ENCODE measurements at places on chromosomes 3 and 15.
A peak's percentile ranks its signal among the peaks of the same experiment; 100 is the strongest.

DNA sequence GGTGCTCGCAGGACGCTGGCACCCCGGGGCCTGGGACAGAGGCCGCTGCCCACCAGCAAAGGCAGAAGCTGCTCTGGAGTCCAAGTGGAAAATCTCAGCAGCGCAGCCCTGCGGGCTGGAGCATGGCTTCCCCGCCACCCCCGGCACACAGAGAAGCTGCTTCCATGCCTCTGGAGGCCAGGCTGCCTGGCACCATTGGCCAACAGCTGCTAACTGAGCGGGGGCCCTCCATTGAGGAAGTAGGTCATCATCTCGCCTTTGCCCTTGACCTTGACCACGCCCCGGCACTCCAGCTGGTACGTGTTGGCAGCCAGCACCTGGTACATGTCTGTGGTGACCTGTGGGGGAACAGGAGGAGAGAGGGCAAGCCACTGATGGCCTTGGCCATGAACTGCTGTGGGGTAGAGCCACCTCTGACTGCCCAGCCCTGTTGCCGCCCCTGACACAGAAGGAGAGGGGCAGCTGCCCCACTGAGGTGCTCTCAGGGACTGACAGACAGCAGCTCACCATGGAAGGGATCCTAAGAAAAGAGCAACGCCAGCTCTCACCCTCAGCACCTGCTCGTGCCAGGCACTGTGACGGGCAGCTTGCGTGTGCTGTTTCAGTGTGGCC, 82.8 kb downstream of the SEC22A start:
- no peak for DNase-seq

GRCh38 chr3:154799800-154800199, 280.3 kb upstream of the MME start:
- no peak for DNase-seq

DNA sequence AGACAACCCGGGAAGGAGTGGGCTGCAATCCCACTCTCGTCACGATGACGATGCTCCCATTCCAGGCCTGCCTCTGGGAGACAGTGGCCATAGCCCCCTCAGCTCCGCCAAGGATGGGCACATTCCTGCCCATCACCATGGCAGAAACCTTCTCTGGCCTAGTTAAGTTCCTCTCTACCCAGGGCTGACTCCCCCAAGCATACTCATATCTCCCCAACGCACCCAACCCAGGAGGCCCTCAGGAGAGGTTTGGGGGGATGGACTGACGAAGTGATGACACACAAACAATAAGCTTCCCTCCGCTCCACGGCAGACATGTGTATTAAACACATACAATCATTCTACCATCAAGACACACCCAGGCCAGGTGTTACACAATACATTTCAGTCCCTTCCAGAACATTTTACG, 60.1 kb downstream of the VGLL4 start:
- no peak for DNase-seq

- no peak for DNase-seq
Observed at GRCh38 chr3:56323986-56324420, 144.3 kb downstream of the ERC2 start.

GRCh38 chr3:134955874-134956273, 160.8 kb downstream of the EPHB1 start:
- no peak for DNase-seq

DNA sequence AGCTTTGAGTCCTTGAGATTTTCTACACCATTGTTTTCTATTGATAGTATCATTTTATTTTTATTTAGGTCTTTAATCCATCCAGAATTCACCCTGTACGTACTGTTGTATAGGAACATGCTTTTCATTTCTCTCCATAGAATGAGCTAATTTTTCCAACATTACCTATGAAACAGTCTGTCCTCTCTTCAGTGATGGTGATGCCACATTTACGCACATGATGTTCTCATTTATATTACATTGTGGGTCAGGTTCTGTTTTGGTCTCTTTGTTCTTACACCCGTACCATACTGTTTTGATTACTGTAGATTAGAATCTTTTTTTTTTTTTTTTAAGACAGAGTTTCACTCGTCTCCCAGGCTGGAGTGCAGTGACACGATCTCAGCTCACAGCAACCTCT, 17.7 kb upstream of the VWA5B2 start:
- no peak for DNase-seq

GRCh38 chr3:165193366-165194254, 2.6 kb downstream of the SLITRK3 start:
- DNase-seq: no peak

DNA sequence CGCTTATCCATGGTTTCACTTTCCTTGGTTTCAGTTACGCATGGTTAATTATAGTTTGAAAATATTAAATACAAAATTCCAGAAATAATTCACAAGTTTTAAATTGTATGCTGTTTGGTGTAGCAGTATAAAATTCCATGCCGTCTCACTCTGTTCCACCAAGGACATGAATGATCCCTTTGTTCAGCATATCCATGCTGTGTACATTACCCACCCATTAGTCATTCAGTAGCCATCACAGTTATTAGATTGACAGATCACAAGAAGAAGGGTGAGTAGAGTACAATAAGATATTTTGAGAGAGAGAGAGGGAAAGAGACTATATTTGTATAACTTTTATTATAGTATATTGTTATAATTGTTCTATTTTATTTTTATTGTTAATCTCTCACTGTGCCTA, 535.5 kb downstream of the SQOR start:
- DNase-seq: no peak

DNA sequence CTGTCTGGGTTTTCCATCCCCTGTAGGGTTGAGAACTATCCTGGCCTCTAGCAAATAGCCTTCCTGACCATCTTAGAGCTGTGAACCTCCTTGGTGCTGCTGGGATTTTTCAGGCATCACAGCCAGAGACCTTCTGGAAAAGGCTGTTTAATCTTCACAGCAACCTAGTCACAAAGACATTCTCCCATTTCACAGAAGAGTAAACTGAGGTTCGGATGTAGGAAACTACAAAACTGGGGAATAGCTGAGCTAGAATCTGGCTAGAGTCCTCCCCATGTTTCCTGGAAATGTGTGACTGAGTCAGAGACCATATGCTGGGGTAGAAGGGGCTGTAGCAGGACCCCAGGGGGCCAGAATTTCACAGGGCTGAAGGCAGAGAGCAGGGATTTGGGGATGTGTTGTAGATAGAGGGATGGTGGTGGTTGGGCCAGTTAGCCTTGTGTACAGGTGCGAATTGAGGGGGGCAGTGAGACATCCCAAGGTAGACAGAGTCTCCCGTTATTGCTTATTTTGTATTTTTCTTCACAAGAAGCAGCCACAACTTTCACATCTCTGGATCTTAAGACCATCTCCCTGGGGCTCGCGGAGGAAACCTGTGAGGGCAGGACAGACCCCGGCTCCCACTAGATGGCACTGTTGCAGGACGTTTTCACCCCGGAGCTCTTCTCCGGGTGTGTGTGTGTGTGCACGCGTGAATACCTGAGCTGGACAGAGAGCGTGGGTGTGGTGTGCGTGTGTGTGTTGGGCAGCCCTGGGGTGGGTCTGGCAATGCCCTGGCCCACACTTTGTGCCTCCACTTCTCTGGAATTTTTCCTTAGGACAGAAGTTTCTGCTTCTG, 66.9 kb upstream of the PRR23C start:
- peak; percentile 57 for DNase-seq

DNA sequence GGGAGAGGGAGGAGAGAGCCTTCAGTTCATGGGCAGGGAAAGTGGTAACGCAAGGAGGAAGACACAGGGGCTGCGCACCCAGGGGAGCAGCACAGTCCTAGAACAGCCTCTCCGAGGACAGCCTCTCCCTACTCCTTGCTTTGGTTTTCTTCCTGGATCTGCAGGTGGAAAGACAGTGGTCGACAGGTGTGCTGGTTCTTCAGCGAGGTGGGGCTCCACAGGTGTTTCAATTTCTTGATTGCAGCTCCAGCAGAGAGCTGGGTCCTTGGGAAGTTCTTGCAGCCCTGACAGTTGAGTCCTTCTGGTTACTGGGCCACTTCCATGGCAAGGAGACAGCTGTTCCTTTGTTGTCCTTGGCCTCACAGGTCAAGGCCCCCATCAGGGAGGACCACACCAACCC, 220.7 kb upstream of the NR2F2 start:
- DNase-seq: no peak

DNA sequence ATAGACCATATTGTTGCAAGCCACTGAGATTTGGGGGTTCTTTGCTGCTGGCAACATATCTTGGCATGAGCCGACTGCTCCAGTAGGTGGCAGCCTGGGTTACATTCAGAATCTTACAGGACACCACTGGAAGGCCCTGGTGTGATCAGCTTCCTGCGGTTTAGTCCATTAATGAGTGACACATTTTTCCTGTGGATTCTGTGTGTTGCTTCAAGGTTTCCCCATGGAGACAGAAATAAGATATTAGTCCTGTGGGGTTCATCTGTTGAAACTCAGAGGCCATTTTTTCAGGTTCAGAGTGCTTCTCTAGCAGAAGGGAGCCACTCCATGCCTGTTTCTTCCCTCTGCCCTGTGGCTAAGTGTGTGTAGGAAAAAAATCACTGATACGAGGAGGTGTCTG, 116.2 kb downstream of the MFSD1 start:
- peak; percentile 72 for DNase-seq

- DNase-seq: no peak
Observed at GRCh38 chr15:78841891-78842290, 30.6 kb upstream of the ADAMTS7 start.

DNA sequence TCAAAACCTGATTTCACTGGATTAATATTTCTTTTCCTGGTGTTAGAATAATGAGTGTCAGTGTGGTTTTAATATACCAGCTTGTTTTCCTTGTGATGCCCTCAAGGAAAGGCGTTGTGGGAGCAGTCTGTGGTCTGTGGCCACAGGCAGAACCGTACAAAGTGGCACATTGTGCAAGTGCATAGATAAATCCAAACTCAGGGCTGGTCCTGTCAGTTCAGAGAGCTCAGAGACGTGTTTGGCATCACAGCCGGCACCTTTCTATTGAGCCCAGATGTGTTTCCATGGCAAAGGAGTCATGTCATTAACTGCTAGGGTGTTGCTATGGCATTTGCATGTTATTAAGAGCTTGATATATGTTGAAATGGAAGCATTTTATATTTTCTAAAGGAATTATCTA, 289.9 kb upstream of the RASGRP1 start:
- DNase-seq: no peak

GRCh38 chr3:7658294-7658693, 797.4 kb downstream of the GRM7 start:
- no peak for DNase-seq

DNA sequence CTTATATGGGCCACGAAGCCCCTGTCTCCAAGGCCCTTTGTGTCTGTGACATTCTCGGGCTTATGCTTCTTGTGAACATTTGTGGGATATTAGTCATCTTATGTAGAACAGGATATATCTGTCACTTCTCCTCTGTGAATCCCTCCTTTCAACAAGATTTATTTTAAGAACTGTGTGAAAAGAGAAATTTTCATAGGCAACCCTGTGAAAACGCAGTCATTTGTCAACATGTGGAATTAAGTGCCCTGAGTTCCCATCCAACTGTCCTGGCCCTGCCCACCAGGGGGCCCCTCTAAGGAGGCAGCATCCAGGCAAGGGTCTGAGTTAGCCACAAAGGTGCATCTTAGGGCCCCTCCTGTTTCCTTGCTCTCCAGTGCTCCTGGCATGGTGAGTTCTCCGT, 76.8 kb upstream of the CHRNA7 start:
- DNase-seq: no peak

DNA sequence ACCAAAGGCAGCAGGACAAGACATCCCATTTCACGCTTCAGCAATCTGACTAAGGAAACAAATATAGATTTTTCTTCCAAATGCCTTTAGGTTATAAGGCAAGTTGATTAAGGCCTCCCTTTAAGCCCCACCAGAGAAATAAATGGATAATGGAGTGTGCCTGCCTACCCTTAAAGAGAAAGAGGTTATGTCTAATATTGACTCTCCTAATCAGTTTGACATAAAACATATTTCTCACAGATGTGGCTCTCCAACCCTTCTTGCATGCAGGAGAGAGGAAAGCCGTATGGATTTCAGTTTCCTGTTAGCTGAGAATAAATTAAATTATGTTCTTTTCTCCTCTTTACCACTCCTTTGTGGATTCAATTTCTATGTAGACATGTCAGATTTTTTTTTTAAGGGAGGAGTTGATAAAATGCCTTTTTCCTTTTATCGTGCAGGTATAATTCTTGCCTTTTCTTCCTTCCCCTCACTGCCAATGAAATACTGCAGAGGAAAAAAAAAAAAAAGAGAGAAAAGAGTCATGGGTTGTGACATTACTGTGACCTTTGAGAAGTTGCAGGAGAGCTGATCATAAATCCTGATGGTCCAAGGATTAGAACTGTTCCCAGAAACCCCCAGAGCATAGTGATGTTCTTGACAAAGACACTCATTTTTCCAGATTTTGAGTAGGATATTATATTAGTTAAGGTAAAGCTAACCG, 355.3 kb upstream of the SLCO3A1 start:
- DNase-seq: no peak

GRCh38 chr15:98085003-98085639, 124.6 kb downstream of the ARRDC4 start:
- DNase-seq: peak; percentile 40

GRCh38 chr15:100986158-100986896, 67.2 kb downstream of the LRRK1 start:
- DNase-seq: no peak

DNA sequence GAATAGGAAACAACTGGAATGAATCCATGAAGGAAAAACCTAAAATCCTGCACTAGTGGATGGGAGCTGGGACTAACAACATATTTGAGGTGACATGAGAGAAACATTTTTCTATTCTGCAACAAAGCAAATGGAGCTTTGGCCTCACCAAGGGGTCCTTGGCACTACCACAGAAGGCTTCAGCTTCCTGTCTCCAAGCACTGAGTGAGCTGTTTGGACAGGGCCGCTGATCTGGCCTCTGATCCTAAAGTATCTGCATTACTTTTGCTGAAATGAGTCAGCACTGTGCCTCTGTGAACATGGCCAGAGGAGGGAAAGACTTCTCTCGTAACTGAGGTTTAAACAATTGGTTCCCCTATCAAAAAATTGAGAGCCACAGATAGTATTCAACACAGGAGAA, 9.0 kb downstream of the ARPP21 start:
- DNase-seq: no peak

DNA sequence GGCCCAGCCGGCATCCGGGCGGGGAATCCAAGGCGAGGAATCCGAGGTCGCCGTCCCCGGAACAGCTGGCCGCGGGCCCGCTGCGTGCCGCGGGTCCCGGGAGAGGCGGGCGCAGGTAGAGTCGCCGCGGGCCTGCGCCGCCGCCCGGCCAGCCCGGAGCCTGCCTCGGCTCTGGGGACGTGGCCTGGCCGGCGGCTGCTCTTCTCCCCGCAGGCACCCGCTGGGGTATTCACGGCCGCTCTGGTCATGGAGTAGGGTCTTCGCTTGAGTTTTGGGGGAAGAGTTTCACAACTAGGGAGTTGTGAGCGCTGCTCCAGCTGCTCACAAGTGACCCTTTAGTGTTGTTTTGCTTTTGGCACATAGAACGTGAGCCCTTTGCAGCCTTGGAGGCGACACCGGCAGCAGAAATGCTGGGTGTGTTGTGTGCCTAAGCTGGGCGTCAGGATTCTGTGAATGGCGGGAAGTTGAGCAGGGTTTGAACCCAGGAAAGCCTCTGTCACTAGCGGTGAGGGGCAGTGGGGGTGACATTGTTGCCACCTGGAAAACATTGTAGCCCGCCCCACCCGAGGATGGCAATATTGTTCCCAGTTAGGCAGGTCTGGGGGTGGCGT, 4.0 kb downstream of the TRIM71 start:
- no peak for DNase-seq

- no peak for DNase-seq
Observed at GRCh38 chr15:57552678-57553334, 38.9 kb upstream of the MYZAP start.
